ENCODE measurements at places on chromosomes 6 and 20.

- no peak for DNase-seq
Observed at GRCh38 chr6:123091091-123091895, 95.3 kb downstream of the CLVS2 start.

GRCh38 chr20:61986762-61987321, 78.8 kb downstream of the TAF4 start:
- no peak for DNase-seq

DNA sequence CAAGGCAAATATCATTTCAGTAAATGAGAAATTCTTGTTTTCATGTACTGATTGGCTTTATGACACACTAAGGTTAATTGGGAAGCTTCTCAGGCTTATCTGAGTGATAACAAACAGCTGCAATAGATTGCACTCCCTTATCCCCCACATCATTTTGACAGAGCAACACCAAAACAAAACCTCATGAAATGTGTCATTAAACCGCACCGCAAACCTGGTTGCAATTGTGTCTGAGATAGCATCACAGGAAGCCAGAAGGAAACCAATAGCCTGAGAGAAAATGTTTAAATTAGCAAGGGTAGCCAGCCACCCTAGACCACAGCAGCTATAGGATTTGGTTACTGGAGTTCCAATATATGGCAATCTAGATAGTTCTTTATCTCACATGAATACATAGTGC, 31.6 kb upstream of the LAMA4 start:
- no peak for DNase-seq

DNA sequence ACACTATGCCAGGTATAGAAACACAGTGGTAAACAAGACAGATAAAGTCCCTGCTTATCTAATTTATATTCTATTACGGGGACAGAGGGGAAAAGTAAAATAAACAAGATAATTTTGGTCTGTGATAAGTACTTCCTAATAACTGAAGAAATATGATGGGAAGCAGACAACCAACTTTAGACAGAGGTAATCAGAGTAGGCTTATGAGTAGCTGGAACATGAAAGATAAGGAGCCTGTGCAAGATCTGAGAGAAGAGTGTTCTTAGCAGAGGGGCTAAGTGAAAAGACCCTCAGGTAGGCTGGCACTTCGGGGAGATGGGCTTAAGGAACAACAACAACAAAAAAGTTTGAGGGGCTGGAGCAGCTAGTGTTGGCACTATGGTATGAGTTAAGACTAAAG, 4.1 kb downstream of the RNF8 start:
- no peak for DNase-seq

GRCh38 chr6:158753811-158754210, 65.4 kb downstream of the EZR start:
- no peak for DNase-seq

GRCh38 chr20:15642109-15642508, 931.1 kb downstream of the KIF16B start:
- no peak for DNase-seq

DNA sequence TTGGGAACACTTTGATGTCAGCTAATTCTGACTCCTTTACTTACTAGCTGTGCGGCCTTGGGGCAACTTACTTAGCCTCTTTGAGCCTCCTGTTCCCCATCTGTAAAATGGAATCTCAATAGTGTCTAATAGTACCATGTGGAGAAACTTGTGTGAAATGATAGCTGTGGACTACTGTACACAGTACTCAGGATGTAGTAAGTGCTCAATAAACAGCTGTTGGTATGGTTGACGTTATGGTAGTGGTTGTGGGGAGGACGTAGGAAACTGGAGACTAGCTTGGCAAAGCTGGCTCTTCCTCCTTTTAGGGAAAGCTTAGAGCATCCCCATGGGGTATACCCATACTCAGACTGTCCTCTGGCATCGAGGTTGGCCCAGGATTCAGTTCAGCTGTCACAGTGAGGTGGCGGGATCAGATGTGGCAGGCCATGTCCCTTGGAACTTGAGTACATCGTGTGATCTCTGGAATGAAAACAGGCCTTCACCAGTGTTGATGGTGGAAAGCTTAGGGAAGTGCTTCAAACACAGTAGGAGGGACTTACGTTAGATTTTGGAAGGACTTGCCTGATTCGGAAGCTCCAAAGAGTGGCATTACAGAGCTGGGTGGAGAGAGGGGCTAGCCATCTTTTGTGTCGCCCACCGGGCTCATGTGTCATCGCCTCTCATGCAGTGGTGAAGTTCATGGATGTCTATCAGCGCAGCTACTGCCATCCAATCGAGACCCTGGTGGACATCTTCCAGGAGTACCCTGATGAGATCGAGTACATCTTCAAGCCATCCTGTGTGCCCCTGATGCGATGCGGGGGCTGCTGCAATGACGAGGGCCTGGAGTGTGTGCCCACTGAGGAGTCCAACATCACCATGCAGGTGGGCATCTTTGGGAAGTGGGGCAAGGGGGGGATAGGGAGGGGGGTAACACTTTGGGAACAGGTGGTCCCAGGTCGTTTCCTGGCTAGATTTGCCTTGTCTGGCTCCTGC, 7.1 kb downstream of the VEGFA start:
- DNase-seq: no peak

- DNase-seq: no peak
Observed at GRCh38 chr6:51302431-51302830, 483.8 kb downstream of the TFAP2B start.

DNA sequence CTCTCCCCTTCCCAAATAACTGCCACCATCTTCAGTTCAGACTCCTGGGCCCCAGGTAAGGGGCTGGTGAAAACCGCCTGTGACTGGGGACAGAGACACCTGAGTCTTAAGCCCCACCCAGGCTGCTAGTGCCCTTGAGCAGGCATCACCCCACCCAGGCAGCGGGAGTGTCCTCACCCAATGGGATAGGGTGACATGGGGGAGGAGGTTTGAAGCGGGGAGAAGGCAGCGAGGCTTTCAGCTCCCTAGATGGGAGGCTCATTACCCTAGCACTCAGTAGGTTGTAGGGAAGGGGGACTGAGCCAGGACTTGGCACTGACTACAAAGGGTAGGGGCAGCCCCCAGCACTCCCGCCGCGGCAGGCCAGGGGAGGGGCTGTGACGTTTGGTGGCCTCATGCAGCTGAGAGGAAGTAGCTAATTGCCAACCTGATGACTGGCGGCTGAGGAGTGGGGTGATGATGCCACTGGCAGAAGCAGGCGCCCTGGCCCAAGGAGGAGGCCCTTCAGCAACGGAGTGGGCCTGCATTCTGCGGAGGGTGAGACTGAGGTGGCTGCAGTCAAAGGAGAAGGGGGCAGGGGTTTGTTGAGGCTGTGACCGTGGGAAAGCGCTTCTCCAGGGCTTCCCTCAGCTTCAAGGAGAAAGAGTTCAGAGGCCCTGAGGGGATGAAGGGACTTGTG, 126.9 kb downstream of the MRPL14 start:
- DNase-seq: no peak

DNA sequence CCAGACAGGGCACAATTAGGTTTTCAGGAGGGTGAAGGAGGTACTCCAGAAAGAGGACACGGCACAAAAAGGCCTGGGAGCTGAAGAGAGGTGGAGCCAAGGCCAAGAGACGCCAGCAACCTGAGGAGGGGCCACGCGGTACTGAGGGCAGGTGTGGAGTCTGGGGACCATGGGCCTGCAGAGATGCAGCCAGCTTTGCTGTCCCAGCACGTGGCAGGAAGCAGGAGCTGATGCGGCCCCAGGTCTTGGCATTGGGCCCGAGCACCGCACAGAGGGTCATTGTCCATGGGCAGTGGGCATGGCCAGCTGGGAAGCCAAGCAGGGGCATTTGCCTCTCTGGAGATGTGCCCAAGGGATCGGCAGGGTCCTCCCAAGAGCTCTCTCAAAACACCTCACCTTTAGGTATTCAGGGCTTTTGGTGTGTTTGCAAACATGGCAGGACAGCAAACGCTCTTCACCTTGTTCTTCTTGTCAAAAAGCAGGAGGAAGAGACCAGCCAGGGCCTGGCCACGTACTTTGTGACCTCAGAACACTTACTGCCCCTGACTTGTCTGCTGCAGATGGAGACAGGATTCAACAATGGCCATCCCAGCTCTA, 1.4 kb upstream of the BPIFB1 start:
- DNase-seq: no peak

DNA sequence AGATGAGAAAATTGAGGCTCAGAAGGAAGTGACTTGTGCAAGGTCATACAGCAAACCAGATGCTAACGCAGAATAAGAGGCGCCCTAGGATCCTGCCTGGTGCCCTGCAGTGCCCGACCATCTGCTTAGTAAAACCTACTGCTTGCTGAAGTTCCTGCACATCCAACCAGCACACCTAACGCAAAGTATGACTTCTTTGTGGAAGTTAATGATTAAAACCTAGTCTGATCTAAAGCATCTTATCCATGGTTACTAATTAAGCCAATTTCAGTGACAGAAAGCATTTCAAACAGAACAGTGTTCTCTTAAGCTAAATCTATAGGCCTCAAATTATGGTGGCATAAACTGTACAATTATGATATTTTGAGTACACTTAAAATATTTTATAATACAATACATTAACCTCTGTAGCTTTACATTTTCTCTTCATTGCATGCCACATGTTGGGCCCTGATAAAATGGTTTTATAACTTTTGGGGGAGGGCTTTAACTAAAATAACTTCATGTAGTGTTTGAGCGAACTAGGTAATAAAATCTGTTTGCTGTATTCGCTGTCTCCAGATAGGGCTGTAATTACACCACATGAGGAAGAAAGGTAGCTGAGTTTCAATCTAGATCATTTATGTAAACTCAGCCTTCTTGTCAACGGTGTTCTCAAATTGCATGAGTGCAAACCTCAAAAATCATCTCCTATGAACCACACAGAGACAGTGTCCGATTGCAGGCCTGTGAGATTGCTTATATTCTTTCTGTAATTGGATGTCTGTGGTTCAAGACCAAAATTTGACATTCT, 37.5 kb upstream of the BEND3 start:
- DNase-seq: peak; percentile 48

DNA sequence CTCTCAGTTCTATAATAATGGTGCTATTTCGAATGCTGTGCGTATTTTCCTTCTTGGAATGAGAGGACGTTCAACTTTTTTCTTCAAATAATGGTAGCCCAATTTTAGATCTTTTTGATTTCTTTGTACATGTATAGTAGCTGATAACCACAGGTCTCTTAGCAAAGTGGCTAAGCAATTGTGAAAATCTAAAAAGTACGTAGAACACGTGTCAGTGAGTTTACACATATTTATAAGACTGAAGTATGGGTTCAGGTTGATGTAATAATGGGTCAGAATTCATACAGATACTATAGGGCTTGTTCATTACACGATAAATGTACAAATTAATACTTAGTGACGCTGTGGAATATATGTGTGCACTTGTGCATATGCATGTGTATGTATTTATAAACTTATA, 1.3 kb downstream of the SMIM13 start:
- DNase-seq: no peak

- no peak for DNase-seq
Observed at GRCh38 chr6:6699741-6700367, 111.3 kb downstream of the LY86 start.

DNA sequence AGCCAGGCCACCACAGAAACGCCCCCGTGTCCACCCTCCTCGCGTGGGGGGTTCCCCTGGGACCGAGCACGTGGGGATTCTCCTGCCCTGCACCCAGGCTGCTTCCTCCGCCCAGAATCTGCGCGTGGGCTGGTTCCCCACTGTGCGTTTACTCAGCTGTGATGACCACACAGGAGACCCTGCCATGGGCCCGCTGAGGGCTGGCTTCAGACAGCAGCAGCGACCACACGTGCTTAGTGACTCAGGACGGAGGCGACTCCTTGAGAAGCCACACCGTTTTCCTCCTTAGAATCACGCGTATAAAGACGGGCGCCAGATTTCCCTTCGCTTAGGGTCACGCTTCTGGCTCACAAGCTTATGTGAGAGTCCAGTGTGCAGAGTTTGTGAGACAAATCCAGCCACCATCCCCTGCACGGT, 63.9 kb upstream of the PDE10A start:
- DNase-seq: no peak

DNA sequence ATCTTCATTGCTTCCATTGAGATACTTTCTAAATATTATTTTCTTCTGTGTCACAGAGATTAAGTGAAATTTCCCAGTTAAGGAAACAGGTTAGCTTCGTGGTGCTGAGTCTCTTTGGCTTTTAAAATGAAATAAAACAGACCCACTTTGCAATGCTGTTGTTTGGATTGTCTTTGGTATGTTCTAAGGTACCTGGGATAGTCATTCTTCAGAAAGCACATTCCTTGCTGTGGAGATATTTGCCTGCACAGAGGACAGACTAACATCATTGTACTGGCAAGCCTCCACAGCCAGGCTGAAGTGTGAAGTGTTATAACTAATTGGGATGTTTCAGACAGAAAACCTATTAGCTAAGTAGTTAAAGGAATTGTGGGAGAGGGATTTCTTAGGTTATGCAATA, 148.8 kb upstream of the EPHA7 start:
- DNase-seq: no peak

DNA sequence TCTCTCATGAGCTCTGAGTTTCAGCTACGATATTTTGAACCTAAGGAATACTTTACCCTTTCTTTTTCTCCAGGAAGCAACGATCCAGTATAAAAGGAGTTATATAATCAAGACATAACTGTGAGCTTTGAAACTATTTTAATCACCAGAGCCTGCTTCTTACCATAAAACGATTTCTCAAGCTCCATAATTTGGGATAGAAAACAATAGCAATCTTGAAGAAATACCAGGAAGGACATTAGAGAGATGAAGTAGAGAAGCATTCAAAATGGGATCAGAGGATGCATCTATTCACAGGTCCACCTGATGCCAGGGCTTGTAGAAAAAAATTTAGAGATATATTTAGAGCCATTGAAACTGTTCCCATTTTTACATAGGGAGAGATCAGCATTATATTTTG, 135.9 kb downstream of the FUT9 start:
- no peak for DNase-seq

- DNase-seq: no peak
Observed at GRCh38 chr20:52958211-52958610, 13.9 kb upstream of the TSHZ2 start.

GRCh38 chr6:159529934-159530333, 163.1 kb downstream of the SOD2 start:
- no peak for DNase-seq

DNA sequence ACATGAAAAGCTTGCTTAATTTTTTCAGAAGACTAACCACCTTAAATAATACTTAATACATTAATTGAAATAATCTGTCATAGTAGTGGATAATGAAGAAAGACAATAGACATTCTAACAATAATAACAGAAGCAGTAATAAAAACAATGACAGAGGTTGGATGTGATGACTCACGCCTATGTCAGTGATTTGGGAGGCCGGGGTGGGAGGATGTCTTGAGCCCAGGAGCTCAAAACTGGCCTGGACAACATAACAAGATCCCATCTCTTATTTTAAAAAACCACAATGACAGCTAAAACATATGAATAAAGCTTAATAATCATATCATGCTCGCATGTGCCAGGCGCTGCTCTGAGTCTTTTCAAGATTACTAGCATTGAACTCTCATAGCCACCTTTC, 105.5 kb downstream of the IPCEF1 start:
- DNase-seq: no peak

- no peak for DNase-seq
Observed at GRCh38 chr6:151164383-151164782, 75.4 kb upstream of the AKAP12 start.

- DNase-seq: no peak
Observed at GRCh38 chr20:59365611-59366285, 65.3 kb downstream of the EDN3 start.

Data from HuH-7.5 (cell line).